EH (cell line): ENCODE measurements at places on chromosomes 1 and 21.

GRCh38 chr21:43306911-43307676 is 119.8 kb downstream of the SIK1 start:
- peak; percentile 69 for DNase-seq

GRCh38 chr1:7375329-7375728 is 395.8 kb upstream of the VAMP3 start:
- no peak for DNase-seq

DNA sequence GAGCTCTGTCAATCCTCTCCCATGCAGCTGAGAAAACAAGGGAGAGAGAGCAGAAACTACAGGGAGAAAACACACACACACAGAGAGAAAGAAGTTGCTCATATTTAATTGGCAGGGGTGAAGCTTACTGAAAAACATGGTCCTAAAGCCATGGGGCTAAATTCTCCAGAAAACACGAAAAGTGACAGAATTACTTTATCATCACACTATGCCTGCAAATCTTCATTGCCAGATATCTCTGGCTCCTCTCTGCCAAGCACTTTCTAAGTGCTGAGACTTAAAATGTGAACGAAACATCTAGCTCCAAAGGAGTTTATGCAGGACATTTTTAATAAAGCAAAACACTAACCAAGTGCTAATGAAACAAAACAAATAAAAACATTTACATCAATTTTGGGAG is 134.1 kb downstream of the DAB1 start:
- no peak for DNase-seq

DNA sequence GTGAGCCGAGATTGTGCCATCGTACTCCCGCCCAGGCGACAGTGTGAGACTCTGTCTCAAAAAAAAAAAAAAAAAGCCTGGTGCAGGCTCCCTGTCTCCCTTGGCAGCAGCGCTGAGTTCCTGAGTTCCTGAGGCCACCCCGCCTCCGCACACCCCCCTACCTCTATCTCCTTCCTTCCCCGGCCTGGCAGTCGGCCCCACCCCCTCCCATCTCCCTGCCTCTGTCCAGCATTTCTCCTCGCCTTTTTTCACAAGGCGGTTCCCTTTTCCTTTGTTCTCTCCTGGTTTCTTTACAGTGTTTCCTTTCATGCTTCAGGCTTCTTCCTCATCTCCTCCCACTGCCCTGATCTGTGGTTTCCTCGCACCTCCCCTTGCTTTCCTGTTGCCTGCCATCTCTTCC is 2.7 kb downstream of the RORC start:
- peak; percentile 55 for DNase-seq

DNA sequence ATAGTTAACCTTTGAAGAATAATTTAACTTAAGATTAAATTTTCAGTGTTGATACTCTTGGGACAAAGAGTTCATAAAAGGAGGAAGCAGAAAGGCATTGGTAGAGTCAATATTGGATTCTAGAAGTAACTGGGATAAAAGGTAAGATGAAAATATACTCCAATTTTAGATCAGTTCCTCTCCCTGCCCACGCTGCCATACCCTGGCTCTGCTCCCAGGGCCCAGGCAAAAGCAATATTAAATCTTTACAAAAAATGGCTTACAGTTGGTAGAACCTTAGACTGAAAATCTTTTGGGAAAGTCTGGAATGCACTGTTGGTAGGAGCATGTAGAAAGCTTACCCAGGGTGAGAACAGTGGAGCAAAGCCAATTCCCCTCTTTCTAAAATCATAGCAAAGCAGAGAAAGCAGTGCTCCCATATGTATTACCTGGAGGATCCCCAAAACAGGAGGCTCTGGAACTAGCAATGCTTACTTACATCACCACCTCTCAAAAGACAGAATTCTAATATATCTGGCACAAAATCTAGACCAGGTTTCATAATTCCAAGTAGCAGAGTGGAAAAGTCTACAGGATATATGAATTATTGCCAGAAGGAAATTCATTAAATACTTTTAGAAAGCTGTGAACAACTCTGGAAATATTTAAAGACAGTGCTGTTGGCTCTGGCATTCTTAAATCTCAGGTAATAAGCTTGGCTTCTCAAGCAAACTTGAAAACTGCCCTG is 24.5 kb downstream of the KIAA0319L start:
- peak; percentile 40 for DNase-seq

DNA sequence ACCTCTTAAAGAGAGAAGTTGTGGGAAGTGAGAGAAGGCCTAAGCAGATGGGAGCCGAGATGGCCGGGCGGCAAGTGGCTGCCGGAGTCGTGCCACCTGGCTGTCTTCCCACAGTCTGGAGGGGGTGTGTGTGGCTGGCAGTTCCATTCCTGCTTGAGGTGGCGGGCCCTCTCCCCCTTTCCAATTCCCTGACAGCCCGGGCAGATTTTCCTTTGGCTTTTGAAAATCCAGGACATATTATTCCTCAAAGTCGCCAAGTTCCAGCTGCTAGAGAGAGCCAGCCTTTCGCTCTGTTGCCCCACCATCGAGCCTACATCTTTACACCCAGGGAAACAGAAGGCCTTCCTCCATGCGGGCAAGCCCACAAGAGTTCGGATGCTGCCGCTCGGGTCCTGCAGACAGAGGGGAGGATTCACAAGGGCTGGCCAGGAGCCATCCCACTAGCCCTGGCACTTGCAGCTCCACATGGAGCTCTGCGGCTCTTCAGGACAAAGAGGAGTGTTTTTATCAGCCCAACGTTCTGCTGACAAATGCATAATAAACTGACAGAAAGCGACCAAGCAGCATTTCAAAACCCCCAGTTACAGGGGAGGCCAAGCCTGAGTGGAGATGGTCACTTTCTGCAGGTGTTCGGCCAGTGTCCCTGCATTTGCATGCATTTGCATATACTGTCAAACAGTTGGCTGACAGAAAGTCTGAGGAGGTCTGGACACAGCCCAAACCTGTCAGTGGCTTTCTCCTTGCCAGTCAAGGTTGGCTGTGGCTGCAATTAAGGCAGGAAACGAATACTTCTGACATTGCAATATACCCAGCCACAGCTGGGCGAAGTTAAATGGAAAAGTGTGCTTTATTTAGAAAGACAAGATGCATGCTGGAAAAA is 45.9 kb downstream of the OLIG1 start:
- no peak for DNase-seq

GRCh38 chr1:193656841-193657240 is 470.4 kb upstream of the B3GALT2 start:
- DNase-seq, result peak; percentile 37

- peak; percentile 93 for DNase-seq
Measured at GRCh38 chr1:235741294-235741693, 91.7 kb upstream of the GNG4 start.

DNA sequence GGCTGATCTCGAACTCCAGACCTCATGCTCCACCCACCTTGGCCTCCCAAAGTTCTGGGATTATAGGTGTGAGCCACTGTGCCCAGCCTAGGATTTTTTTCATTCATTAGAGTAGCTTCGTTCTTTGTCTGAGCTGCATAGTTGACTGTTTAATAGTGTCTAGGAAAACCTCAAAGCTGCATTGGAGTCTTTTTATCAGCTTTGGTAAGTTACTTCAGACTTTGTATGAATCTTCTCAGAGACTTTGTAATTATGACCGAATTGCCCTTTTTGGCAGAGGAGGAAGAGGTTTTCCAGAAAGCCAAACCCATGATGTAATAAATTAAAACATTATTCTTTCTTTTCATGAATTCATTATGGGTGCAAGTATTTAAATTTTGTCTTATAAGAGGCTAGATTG is 5.1 kb downstream of the DNAJB4 start:
- peak; percentile 55 for DNase-seq

DNA sequence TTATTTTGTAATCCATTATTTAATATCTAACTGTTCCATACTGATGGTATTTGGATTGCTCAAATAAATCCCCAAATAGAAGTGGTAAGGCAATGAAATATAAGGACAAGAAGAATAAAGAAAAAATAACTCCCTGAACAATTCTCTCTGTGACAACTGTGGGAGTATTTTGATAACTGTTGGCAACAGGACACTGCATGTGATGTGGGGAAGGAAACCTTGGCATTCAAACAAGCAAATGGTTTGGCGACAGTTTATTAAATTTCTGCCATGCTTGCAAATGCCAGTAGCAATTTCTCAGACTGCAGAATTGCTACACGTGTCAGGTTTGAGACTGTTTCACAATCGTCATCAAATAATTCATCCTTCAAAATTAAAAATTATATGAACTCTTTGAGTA is 8.6 kb upstream of the MRPL39 start:
- no peak for DNase-seq

- no peak for DNase-seq
Measured at GRCh38 chr1:185573677-185574076, 160.5 kb upstream of the HMCN1 start.

GRCh38 chr1:15412175-15412800 is 2.6 kb downstream of the EFHD2 start:
- DNase-seq, result peak; percentile 30

DNA sequence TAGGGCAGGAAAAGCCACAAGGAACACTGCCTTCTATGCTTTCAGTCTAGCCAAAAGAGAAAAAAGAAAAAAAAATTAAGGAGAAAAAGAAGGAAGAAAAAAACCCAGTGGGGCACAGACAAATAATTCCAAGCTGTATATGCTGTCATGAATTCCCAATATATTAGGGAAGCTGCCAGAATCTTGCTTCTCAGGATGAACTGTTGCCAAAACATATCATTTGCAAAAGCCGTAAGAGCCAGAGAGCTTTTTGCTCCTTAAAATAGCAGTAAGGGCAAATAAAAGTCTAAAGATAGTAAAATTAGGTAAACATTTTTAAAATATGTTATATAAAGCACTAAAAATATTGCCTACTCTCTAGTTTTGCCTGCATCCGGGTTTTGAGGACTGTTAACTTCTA is 52.1 kb downstream of the PGM1 start:
- peak; percentile 33 for DNase-seq

DNA sequence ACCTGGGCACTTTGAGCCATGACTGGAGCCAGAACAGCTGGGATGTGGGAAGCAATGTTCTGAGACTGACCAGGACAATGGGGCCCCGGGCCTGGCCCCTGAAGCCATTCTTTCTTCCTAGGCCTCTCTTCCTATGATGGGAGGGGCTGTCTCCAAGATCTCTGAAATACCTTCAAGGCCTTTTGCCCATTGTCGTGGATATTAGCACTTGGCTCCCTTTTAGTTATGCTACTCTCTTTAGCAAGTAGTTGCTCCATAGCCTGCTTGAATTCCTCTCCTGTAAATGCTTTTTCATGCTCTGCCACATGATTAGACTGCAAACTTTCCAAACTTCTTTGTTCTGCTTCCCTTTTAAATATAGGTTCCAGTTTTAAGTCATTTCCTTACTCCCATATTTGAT is 262.9 kb upstream of the CACYBP start:
- no peak for DNase-seq

DNA sequence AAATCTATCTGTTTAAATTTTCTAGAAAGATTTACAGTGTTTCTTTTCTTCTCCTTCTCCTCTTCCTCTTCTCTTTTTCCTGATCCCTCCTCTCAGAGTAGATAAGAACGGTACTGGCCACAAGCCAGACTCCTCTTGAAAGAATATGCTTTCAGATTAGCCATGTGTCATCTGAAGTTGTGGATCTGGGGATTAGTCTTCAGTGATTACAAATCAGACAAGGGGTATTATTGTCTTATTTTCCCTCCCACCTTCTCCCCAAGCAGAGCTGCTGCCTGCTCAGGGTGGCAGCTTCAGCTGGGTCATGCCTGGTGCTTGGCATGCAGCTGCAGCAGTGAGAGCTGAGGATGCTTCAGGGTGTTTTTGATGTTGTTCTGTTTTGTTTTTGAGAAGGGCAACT is 42.7 kb downstream of the SGIP1 start:
- peak; percentile 55 for DNase-seq

- DNase-seq, result no peak
Measured at GRCh38 chr21:33302055-33302454, 22.7 kb upstream of the IFNAR1 start.
